ENCODE measurements at places on chromosomes 4 and X.
A peak's percentile ranks its signal among the peaks of the same experiment; 100 is the strongest.

- DNase-seq: no peak
Observed at GRCh38 chr4:45640281-45640680, 483.6 kb downstream of the GABRG1 start.

DNA sequence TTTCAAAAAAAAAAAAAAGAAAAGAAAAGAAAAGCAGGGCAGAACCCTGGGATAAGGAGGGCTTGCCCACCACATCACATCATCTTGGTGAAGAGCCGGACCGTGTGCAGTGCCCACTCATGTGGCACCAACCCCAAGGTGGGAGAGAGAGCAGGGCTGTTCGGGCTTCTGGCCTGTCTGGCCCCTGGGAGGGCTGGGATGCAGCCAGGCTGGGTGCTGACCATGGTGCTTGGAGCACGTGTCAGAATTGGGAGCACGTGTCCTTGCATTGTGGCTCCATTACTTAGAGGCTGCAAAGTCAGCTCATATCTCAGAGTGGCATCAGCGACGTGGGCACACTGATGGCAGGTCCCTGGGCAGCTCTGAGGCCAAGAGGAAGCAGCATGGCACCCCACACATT, 100.9 kb upstream of the AFAP1 start:
- no peak for DNase-seq

DNA sequence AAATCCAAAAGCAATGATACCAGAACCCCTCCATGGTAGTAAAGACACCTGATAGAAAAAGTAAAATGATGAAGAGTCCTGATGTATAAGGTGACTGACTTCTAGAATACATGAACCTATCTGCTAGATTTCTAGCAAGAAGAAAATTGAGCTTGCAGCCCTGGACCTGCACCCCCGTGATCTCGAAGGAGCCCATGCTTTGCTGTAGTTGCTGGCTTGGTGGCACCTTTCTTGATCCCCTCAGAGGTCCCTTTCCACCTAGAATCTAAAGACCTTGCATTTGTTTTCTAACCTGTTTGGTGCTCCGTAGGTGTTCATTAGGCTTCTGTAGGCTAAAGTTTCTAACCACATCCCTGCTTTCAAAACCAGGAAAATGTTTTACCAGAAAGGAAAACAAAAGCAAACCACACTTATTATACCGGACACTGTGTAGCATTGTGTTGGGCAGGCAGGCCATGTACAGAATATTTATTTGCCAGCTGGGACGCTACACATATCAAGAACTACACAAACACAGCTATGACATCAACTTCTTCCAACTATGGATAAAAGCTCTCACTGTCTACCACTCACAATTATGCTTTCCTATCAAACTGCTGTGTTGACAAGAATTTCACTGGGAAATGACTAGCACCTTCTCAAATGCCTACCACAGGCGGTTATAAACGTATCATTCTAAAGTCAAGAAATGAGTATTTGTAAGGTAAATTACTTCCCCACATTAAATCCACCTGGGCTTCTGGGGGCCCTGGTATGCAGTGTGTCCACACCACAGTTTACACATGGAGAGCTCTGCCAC, 316.2 kb downstream of the UNC5C start:
- DNase-seq: no peak

GRCh38 chr4:704198-704891, 1.3 kb upstream of the PCGF3 start:
- no peak for DNase-seq

DNA sequence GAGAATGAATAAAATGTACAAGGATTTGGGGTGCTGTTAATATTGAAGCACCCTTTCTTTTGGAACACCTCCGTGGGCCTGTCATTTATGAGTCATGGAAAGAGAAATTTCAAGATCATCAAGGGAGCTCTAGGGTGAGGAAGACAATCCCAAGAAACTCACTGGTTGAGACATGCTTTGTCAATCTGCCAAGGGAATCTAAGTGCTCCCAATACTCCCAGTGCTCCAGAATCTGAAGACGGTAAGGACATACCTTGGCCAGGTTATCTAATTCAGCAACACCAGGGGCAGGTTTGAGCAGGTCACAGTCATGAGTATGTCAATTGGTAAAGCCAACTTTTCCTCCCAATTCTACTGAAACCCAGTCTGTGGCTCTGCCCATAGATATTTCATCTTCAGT, 556.4 kb upstream of the CPEB2 start:
- no peak for DNase-seq

GRCh38 chrX:97159916-97160800, 276.4 kb downstream of the RPA4 start:
- DNase-seq: no peak

DNA sequence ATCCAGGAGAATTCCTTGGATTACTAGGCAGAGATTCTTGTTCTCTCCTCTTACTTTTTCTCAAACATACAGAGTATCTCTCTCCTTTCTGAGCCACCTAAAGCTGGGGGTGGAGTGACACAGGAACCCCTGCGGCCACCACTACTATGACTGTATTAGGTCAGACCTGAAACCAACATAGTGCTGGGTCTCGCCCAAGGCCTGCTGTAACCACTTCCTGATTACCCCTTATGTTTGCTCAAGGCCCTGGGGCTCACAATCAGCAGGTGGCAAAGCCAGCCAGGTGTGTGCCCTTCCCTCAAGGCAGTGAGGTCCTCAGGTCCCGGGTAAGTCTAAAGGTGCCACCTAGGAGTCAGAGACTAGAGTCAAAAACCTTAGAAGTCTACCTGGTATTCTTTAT, 166.4 kb downstream of the PARM1 start:
- no peak for DNase-seq

GRCh38 chr4:86670756-86671155, 76.6 kb downstream of the PTPN13 start:
- peak; percentile 76 for DNase-seq

GRCh38 chr4:99927566-99927965, 18.9 kb downstream of the DNAJB14 start:
- no peak for DNase-seq

GRCh38 chr4:52983563-52984303, 121.6 kb downstream of the RASL11B start:
- peak; percentile 79 for DNase-seq

GRCh38 chr4:90349636-90350035, 222.4 kb downstream of the CCSER1 start:
- peak; percentile 0 for DNase-seq

- peak; percentile 14 for DNase-seq
Observed at GRCh38 chr4:76311896-76312331, 5.4 kb downstream of the STBD1 start.

DNA sequence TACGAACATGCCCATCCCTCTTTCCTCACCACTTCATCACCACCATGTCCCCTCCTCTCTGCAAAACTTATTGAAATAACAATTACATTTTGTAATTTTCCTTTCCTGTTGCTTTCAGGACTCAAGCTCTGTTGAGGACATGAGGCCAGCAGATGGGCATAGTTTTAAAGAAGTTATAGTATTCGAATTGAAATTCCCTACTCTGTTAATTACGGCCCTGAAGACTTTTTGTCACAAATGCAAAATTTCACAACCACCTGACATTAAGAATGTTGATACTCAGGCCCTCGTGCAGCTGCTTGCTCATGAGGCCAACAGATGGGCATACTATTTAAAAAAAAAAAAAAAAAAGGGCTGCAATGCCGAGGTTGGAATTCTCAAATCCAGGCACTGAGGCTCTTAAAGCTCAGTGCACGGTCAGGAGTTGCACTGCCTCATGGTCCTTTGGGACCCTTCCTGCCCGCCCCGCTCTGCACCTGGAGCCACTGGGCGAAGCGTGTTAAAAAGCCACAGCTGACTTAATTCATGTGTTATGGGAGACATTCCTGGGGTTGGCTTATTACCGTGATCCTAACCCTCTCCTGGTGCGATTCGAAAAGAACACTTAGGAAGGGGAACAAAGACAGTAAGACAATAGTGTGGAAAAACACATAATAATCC, 34.2 kb upstream of the FAT1 start:
- DNase-seq: peak; percentile 23

- no peak for DNase-seq
Observed at GRCh38 chr4:84825701-84826341, 140.7 kb downstream of the WDFY3 start.

GRCh38 chr4:170089668-170090351, at the start of gene AADAT:
Gene AADAT (minus strand): TSS chr4:170089956. CDS start chr4:170089690, 266 bp downstream.
- peak; percentile 89 for DNase-seq

GRCh38 chrX:40278340-40279090, 180.8 kb upstream of the BCOR start:
- no peak for DNase-seq

DNA sequence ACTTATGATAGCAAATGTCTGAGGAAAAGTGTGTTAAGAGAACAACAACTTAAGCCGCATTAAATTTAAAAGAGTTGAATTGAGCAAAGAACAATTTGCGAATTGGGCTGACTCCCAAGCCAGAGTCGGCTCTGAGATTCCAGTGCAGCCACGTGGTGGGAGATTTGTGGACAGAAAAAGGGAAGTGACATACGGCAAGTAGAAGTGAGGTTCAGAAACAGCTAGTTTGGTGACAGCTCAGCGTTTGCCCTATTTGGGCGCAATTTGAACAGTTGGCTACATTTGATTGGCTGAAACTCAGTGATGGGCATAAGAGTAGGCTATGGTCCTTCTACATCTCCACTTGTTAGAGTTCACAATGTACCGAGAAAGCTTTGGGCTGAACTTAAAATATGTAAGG, 124.0 kb downstream of the PRKX start:
- no peak for DNase-seq

DNA sequence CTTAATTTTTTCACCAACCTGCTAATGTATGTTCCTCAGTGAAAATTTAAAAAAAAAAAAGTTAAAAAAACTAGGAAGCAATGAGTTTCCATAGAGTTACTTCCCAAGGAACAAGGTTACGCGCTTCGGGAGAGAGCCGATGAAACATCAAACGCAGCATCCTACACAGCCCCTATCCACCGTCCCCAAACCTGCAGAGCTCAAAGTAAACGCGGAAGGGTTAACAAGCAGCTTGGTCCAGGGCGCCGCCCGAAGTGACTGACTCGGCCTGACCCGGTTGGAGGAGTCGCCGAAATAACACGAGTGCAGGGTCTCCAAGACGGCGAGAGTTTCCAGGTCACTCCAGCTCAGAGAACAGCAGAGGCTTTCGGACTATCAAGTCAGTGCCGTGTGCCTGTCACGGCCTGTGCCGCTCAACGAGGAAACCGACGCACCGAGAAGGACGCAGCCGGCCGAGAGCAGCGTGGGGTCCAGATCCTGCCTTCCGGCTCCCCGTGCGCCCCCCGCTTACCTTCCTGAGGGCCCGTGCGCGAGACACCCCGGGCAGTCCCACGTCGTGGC, 512 bp downstream of the NOP14 start:
- DNase-seq: peak; percentile 75

- no peak for DNase-seq
Observed at GRCh38 chr4:142287371-142287770, 558.7 kb downstream of the INPP4B start.
